ENCODE measurements at places on chromosomes 2 and 18.

DNA sequence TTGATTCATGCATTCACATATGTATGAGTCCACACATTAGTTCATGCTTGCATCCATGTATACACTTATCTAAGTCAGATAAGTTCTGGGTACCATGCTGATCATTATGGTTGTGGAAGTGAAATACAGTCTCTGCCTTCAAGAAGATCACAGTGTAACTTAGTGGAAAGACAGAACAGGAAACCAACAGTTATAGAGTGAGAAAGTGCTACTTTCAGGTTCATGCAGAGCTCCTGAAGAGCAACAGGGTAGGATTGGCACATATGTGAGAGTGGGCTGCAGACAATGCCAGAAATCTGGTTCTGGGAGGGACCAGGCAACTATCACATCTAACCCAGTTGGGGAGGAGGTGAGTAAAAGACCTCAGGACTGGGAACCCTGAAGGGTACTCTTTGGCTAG is 35.4 kb upstream of the PGAP1 start:
- DNase-seq, result no peak

GRCh38 chr18:40866968-40867367 is 1088.1 kb upstream of the PIK3C3 start:
- DNase-seq, result no peak

DNA sequence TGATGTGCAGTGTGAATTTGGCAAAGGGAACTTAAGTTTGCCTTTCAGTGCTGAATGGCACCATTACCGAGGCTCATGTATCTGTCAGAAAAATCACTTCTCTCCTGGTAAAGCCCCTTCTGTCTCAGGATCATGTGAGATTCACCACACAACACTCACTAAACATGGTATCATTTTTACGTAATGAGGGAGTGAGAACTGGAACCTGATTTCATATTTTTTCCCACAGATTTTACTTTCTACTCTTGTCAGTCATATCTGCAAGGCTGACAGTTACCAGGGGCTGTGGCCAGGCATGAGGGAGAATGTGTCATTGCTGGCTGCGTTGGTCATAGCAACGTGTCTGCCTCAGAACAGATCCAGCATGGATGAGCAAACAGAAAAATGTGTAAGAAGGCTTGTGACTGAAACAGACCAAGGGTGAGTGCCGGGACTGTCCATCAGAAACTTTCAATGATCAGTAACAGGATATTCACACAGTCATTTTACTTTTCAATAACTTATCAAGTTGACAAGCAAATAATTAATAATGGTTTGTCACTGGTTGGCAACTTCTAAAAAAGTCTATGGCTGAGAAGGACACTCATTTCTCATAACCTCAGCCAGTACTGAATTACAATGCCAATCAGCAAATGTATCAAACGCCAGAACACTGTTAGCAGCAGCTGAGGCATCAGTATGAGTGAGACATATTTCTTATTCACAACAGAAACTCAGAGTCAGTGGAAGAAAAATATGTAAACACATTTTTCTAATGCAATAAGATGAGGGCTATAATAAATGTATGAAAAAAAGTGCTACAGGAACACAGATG is 100.5 kb downstream of the CDC42EP3 start:
- no peak for DNase-seq

- DNase-seq, result no peak
Measured at GRCh38 chr2:31945572-31945935, 65.3 kb downstream of the MEMO1 start.

GRCh38 chr2:106961328-106961727 is 75.4 kb upstream of the ST6GAL2 start:
- no peak for DNase-seq

DNA sequence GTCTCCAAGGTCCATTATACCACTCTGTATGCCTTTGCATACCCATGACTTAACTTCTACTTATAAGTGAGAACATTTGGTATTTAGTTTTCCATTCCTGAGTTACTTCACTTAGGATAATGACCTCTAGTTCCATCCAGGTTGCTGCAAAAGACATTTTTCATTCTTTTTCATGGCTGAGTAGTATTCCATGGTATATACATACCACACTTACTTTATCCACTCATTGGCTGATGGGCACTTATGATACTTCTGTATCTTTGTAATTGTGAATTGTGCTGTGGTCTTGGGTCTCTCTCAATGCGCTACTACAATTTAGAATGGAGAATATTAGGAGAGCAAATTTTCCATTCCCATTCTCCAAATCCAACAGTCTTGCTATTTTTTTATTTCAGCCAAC is 76.4 kb downstream of the ZRANB3 start:
- DNase-seq, result no peak

- DNase-seq, result no peak
Measured at GRCh38 chr18:25825979-25826776, 264.2 kb downstream of the SS18 start.

GRCh38 chr2:200810998-200811332 is 745 bp upstream of the BZW1 start:
- no peak for DNase-seq

GRCh38 chr2:215429424-215429823 is 6.4 kb downstream of the FN1 start:
- DNase-seq, result no peak

- DNase-seq, result no peak
Measured at GRCh38 chr18:25146512-25146910, 205.5 kb downstream of the ZNF521 start.

- DNase-seq, result no peak
Measured at GRCh38 chr2:109257653-109258052, 128.6 kb downstream of the SH3RF3 start.

GRCh38 chr2:188693111-188693510 is 281.1 kb upstream of the COL3A1 start:
- DNase-seq, result no peak

- no peak for DNase-seq
Measured at GRCh38 chr2:54646170-54646927, 77.1 kb upstream of the EML6 start.

- no peak for DNase-seq
Measured at GRCh38 chr2:109694190-109694589, 80.0 kb downstream of the SOWAHC start.

DNA sequence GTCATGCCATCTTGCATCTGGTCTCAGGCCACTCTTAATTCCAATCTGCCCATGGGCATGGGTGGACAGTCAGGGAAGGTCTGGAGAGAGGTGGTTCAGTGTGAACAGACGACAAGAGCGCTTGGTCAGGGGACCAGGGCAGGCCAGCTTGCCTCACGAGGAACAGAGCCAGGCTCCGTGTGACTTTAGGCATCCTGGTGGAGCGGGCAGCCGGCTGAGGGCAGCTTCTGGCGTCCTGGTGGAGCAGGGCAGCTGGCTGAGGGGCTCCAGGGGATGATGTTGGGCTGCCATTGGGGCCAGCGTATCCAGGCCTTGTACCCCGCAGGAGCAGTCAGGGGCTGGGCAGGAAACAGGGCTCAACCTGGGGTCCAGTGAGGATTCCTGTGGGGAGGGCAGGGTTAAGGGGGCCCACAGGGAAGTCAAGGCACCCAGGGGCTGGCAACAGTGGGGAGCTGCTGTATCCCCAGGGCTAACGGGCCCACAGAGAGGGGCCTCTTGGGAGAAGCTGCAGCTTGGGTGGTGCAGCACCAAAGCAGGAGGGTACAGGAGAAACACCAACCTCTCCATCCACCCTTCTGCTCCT is 197.9 kb upstream of the TWIST2 start:
- DNase-seq, result no peak

DNA sequence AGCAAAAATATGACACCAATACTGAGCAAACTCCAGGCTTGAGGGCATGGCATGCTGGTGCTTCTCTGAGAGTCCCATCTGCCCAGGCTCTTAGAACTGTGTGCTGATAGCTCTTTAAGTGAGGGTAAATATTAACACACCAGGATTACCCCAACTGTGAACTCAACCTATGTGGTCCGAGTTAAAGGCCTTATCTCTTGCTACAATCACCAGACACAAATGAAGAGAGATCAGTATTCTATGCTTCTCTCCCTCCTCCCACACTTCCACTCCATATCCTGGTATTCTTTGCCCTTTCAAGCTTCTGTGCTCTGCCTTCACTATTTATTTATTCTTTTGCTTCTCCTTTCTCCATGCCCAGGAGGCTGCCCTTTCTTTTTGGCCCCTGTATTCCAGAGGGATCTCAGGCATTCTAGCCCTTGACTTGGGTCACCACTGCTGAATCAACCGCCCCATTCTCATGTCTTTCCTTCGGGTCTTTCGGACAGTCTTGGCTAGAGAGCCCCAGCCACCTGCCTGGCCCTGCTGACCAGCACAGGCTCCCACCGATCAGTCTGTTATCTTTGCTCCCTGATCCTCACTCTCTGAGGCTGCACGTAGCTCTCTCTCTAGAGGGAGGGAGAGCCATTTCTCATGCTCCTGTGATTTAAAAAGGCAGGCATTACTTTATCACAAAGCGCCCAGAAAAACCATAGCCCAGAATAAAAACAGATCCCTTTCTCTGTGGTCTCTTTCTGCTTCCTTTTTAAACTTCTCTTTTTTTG is 17.2 kb upstream of the HK2 start:
- no peak for DNase-seq

GRCh38 chr18:28669165-28669564 is 492.2 kb upstream of the CDH2 start:
- no peak for DNase-seq

DNA sequence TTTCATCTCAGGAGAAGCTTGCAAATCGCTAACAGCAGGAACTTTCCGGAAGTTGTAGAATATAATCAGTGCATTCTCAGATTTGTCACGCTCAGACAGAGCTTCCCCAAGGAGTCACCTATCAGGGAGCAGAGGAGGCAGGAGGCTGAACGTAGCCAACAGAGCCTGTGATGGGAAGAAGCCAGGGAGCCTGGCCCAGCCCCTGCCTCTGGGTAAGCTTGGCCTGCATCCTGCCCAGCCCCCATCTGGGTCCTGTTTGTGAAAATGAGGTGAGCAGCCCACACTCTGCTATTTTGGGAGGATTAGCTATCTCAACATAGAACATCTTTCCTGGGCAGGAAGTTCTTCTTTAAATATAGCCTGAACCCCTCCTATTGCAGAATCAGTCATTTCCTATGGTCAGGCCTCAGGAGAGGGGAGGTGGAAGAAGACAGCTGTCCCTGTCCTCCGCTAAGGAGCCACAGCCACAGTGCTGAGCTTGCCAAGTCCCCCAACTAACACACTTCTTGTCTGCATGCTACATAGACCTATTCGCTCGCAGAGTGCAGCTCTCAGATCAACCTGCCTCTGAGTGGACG is 19.2 kb upstream of the PKDCC start:
- no peak for DNase-seq

- no peak for DNase-seq
Measured at GRCh38 chr18:46891742-46892214, 25.5 kb downstream of the PIAS2 start.

- no peak for DNase-seq
Measured at GRCh38 chr2:219174146-219174545, 2.6 kb downstream of the CNPPD1 start.

- DNase-seq, result no peak
Measured at GRCh38 chr2:49044350-49045079, 109.8 kb downstream of the FSHR start.

DNA sequence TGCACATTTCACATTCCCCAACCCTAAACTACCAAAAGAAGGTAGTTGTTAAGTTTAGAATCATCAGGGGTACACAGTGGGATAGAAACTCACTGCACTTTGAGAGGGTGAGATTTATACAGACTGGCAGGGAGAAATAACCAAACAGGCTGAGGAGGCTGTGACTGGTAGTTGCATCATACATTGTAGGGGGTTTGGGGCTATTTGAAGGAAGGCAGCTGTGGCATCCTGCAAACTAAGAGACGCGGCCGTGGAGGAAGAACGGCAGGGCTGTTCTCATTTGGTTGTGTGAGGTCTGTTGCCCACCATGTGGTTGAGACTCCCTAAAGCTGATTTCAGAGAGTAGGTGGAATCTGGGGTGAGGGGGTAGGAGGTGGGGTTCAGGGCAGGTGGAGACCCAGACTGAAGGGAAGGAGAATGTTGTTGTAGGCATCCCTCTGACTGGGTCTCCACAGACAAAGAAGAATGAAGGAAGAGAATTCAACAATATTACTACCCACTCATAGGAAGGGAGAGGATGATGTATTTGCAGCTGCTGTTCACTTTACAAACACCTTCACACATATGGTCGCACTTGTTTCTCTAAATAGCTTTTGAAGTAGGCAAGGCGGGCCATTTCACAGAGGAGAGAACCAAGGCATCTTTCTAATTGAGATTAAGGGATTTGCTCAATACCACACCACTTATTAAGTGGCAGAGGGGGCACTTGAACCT is 170.9 kb upstream of the SIX2 start:
- no peak for DNase-seq

GRCh38 chr2:119293900-119294299 is 70.3 kb downstream of the STEAP3 start:
- DNase-seq, result no peak

GRCh38 chr2:86411396-86411795 is 29.8 kb upstream of the KDM3A start:
- no peak for DNase-seq

DNA sequence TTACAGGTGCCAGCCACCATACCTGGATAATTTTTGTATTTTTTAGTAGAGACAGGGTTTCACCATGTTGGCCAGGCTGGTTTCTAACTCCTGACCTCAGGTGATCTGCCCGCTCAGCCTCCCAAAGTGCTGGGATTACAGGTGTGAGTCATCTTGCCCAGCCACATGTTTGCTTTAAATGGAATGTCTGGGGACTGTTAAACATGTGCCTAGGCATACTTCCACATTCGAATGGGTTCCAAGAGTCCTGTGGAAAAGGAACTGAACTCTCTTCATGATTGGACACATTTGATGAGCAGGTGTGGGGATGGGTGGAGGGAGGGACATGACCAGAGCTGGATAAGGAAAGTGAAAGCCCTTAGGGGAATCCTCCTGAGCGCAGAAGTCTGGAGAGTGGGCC is 58.4 kb upstream of the GREB1L start:
- peak; percentile 30 for DNase-seq

DNA sequence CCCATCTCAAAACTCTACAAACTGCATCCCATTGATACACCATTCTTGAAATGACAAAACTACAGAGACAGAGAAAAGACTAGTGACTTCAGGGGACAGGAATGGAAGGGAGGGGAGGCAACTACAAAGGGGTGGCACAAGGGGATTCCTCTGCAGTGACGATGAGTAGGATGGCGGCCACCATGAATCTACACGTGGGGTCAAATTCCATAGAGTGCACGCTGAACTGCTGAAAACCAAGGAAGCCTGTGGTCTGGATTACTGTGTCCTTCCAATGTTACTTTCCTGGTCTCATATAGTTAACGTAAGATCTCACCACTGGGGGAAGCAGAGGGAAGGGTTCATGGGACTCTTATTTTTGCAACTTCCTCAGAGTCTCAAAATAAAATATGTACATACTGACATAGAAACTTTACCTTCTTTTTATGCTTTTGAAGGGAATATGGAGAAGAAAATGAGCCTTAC is 23.6 kb downstream of the COX7A2L start:
- no peak for DNase-seq

GRCh38 chr2:194602750-194603149 is 1054.3 kb upstream of the SLC39A10 start:
- DNase-seq, result no peak

GRCh38 chr18:43774497-43774896 is 497.2 kb upstream of the SYT4 start:
- no peak for DNase-seq

GRCh38 chr18:13398631-13399030 is 180.1 kb downstream of the LDLRAD4 start:
- DNase-seq, result no peak

All from HFF-Myc (cell line).